HFFc6 (cell line): ENCODE measurements at places on chromosomes 5 and 9. TPM values are rescaled to one million over a fixed set of nuclear protein-coding genes. Genes with fewer than 3 reads are reported as not detected.

DNA sequence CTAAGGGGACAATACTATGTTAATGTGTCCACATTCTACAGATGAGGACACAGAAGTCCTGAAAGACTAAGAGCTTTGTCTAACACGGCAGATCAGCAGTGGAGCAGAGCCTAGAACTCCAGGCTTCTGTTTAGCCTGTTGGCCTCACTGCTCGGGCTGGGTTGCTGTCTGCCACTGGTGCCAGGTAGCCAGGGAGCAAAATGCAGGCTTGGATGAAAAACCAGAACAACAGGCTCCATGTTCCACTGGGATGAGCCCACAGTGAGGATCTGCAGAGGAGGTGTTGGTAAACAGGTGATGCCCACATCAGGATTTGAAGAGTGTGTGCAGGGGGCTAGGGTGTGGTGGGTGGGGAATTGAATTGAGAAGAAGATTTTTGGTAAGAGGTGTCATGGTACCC lies 114.0 kb upstream of the TBC1D2 start:
- H3K4me3 ChIP-seq, result no peak overlapping the region
- H3K4me1 ChIP-seq, result peaks cover 24% of the 10 kb centered on the region
- H3K27me3 ChIP-seq, result no peaks in the 10 kb centered on the region; the same call in none of the 2 replicates
- DNase-seq, result no peak
- H3K36me3 ChIP-seq, result peaks cover 13% of the 10 kb centered on the region
- H3K27ac ChIP-seq, result no peak overlapping the region

DNA sequence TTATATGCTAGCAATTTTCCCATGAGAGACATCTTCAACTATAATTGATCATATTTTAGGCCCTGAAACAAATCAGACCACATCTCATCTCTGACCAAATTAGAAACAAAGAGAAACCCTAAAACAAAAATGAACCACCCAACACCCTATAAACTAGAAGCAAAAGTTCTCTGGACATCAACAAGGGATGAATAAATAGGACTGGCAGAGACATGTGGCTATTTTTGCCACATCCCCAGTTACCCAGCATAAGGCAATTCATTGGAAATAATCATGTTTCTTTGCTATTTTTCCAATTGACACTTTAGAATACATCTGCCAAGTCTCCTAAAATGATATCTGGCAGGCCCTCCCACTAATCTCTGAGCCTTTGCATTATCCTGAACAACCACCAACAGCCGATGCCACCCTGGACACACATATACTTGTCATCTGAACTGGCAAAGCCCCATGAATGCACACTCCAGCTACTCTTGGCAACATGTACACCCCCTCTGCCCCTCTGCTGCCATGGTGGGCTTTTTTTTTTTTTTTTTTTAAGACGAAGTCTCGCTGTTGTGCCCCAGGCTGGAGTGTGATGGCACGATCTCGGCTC lies 53.5 kb upstream of the EQTN start:
- H3K4me3 ChIP-seq, result no peak overlapping the region
- no peak overlapping the region for H3K27ac ChIP-seq
- no peak for DNase-seq
- no peaks in the 10 kb centered on the region for H3K4me1 ChIP-seq
- H3K27me3 ChIP-seq, result no peaks in the 10 kb centered on the region; the same call in 1 of the 2 replicates
- H3K36me3 ChIP-seq, result no peaks in the 10 kb centered on the region

DNA sequence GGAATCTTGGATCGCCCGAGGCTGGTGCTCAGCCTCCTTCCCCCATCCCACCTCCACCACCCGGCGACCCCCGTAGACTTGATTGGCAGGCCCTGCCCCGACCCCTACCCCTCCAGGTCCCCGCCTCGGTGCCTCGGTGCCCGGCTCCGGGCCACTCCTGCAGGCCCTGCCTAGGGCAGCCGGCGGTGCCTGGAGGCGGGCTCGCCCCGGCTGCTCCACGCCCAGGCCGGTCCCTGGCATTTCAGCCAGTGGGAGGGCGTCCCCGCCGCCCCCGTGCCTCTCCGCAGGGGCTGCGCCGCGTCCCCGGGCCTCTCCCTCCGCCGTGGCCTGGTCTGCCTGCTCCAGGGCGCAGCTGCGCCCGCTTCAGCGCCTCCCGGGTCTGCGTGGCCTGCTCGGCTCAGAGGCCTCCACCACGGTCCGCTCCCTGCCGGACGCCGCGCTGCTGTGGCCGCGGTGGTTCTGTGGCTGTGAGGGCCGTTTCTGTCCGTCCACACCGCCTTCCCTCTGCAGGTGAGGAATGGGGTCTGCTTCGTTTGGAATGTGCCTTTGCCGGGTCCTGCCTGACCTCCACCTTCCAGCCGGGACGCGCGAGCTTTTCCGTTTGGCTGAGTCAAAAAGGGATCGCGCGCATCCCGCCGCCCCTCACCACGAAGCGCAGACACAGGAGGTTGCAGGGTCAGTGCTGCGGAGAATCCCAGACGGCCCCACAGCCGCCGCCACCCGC lies 48.3 kb upstream of the IRX4 start:
- no peak overlapping the region for H3K27ac ChIP-seq
- DNase-seq, result no peak
- H3K4me3 ChIP-seq, result no peak overlapping the region

GRCh38 chr5:33494466-33494865 lies 53.7 kb downstream of the TARS1 start:
- H3K27me3 ChIP-seq, result no peaks in the 10 kb centered on the region
- no peaks in the 10 kb centered on the region for H3K36me3 ChIP-seq
- no peak for DNase-seq
- H3K4me3 ChIP-seq, result no peak overlapping the region

GRCh38 chr5:3958389-3958788 lies 362.8 kb downstream of the IRX1 start:
- H3K4me1 ChIP-seq, result no peaks in the 10 kb centered on the region
- no peak for DNase-seq
- H3K36me3 ChIP-seq, result no peaks in the 10 kb centered on the region; the same call in 1 of the 2 replicates
- no peaks in the 10 kb centered on the region; the same call in 1 of the 2 replicates for H3K27me3 ChIP-seq

Gene FAM174A
- total RNA-seq, result 12.9 to 17.1 TPM (median 17.0 TPM) in 3 replicates

Gene FAM221B
- not detected in 3 replicates for total RNA-seq

Gene GPR150
- 0.12 to 0.25 TPM (median 0.17 TPM) in 3 replicates for total RNA-seq

Gene SAP30L
- 20.3 to 31.6 TPM (median 27.1 TPM) in 3 replicates for total RNA-seq
